ENCODE measurements at places on chromosomes 6 and 20.

DNA sequence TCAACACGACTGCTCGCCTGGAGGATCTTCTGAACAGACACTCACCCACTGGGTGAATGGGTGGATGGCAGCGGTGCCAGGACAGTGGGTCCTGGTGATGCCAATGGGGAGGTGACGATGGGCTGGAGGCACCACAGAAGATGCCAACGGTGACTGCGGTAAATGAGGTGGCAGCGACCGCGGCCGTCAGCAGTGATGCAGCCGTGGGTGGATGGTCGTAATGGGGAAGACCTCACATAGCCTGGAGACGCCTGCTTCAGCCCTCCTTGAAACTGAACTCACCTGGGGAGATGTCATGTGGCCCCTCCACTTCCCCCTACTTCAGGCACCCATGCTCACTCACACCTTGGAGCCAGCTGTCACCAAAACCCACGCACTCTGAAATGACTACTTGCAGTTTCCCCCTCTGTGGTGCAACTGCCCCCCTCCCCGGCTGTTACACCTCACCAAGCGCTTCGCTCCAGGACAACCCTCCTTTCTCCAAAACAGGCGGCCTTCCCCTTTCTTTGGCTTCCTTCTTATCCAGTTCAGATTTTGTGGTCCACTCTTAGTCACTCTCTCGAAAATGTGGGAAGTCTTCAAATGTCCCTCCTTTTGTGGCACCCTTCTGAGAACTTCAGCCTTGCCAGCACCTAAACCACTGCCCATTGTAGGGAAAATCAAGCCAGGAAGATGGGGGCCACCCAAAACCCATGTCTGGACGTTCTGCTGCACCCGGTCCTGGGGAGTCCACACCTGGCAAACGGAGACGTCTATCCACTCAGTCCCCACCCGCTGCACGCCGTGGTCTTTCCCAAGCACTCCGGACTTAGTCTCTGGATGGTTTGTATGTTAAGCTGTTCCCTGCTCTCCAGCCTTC, 10.4 kb upstream of the ABHD16B start:
- no peak for DNase-seq

GRCh38 chr6:89162047-89162371, 16.2 kb downstream of the PM20D2 start:
- DNase-seq: no peak

GRCh38 chr6:13560651-13561044, 13.8 kb upstream of the SIRT5 start:
- DNase-seq: no peak

DNA sequence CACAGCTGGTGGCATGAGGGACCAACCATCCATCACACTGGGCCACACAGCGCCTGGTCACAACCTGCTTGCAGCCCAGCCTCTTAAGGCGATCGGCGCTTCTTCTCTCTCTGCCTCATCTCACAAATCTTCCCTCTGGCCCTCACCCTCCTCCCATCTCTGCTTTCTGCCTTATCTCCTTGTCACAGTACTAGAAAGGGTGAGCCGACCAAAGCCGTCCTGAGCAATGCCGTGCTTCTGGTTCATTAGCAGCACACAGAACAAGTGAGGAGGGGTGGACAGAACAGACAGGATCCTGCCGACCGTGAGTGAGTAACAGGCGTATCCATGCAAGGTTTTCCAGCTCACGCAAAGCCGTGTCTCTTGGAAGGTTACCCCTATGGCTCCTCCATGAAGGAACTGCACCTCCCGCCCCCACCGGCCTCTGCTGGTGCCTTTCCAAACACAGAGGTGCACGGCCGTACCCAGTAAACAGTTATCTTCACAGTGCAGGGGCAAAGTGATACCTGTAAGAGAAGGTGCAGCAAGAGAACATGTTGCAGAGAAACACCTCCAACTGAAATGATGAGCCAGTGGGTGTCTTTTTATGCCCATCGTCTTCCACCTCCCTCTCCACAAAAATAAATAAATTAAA, 331.7 kb downstream of the FARS2 start:
- DNase-seq: no peak

Data from fibroblast of skin of abdomen (primary cell).